SJCRH30 (cell line): ENCODE measurements at places on chromosomes 4 and X.
A peak's percentile ranks its signal among the peaks of the same experiment; 100 is the strongest.

DNA sequence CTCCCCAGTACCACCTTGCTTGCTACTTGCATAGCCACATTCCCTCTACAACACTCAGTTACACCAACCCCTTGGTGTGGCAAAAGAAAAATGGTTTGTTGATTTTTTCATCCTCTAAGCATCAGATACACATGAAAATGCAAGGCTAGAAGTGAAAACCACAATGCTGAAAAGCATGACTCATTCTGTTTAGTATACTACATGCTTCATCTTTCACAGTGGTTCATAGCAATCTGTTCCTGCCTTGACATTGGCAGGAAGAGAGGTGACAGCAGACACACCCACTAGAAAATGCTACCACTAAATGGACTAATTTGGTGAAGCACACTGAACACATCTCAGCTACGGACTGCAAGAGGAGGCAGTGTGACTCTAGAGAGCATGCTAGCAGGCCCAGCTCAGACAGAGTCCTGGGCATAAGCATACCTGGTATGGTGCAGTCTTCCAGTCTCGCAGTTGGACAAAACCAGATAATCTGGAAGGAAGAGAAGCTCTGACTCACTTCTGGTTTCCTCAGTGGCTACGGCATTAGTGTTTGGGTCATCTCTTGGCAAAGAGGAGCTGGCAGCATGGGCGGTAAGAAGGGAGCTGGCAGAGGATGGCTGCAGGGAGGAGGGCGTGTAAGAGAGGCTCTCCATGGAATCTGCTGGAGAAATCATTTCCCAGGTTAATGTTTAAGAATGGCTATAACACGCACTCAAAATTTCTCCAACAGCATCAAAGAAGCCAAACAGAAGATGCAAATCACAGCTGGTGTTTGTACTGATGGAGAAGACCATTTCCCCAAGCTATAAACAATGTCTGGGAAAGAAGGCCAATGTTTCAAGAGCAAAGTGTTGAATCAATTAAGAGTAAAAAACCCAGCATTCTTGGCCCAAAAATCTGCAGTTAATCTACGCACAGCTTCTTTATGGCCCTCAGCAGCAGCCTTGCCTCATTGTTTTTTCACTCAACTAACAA, 37.8 kb downstream of the GAB3 start:
- H3K27me3 ChIP-seq = no peaks in the 10 kb centered on the region
- no peak overlapping the region for H3K27ac ChIP-seq
- H3K36me3 ChIP-seq = no peaks in the 10 kb centered on the region
- peaks cover 3% of the 10 kb centered on the region; the same call in 1 of the 2 replicates for H3K4me1 ChIP-seq
- H3K4me3 ChIP-seq = no peak overlapping the region

- DNase-seq = no peak
- H3K27me3 ChIP-seq = no peaks in the 10 kb centered on the region
- H3K4me3 ChIP-seq = no peak overlapping the region
- no peaks in the 10 kb centered on the region for H3K4me1 ChIP-seq
Measured at GRCh38 chr4:1365271-1366178, 18.5 kb downstream of the UVSSA start.

DNA sequence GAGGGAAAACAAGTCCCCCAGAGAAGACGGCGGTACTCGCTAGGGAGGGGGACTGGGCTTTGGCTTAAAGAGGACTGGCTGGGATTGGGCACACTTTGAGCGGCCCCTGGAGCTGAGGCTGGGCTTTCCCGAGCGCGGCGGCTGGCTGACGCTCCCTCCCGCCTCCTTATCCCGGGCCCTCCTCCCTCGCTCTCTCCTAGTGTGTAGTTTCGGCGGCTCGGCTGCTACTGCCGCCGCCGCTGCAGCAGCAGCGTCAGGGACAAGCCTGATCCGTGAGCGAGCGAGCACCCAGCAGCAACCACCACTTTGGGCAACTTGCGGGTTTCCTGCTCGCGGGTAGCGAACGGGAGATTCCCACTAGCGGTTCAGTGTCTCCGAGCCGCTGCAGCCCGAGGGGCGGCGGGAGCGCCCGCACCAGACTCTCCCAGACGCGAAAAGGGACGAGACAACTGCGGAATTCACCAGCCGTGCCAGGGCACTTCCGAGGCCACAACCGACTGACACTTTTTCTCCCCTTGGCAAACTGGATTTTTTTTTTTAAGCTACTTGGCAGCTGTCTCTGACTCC, 632 bp upstream of the PCDH7 start:
- H3K27ac ChIP-seq = peak overlapping the region; percentile 92
- H3K27me3 ChIP-seq = no peaks in the 10 kb centered on the region
- DNase-seq = peak; percentile 89
- H3K36me3 ChIP-seq = peaks cover 30% of the 10 kb centered on the region
- peaks cover 7% of the 10 kb centered on the region for H3K4me1 ChIP-seq

- H3K36me3 ChIP-seq = peaks cover 5% of the 10 kb centered on the region; the same call in 1 of the 2 replicates
- no peaks in the 10 kb centered on the region for H3K27me3 ChIP-seq
- H3K4me3 ChIP-seq = no peak overlapping the region
- H3K4me1 ChIP-seq = no peaks in the 10 kb centered on the region
Measured at GRCh38 chr4:88659055-88659889, 38.4 kb downstream of the NAP1L5 start.

- no peak overlapping the region for H3K27ac ChIP-seq
- H3K4me1 ChIP-seq = no peaks in the 10 kb centered on the region
Measured at GRCh38 chr4:61049018-61049417, 151.1 kb upstream of the ADGRL3 start.

DNA sequence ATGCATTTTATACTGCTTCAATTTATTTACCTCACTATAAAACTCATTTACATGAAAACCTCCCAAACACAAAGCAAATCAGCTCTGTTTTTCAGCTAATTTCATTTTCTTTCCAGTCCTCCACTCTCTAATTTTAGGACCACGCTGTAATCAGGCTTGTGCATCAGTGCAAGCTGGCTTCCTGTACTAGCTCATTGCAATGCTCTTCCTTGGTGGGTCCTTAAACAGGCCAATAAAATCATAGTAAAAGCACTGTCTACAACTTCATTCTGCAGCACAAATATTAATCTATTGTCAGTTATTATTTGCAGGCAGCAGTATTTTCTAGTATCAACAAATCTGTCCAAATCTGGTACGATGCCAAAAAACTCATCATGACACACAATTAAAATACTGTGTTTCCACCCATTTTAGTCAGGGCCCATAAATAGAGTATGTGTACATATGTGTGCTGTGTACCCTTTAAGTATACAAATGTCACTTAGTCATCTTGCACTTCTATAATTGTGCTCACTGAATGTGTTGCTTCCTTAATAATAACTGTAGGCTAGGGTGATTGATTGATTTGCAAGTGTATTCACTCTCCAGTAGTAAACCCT, 178.2 kb upstream of the HCCS start:
- no peak for DNase-seq
- no peaks in the 10 kb centered on the region for H3K36me3 ChIP-seq
- H3K4me3 ChIP-seq = no peak overlapping the region

GRCh38 chrX:129833153-129833990, 10.3 kb downstream of the ZDHHC9 start:
- H3K27me3 ChIP-seq = no peaks in the 10 kb centered on the region
- H3K4me1 ChIP-seq = no peaks in the 10 kb centered on the region
- H3K36me3 ChIP-seq = no peaks in the 10 kb centered on the region
- no peak overlapping the region for H3K4me3 ChIP-seq
- no peak overlapping the region for H3K27ac ChIP-seq

GRCh38 chrX:153897899-153898298, 6.6 kb upstream of the AVPR2 start:
- DNase-seq = no peak
- peaks cover 31% of the 10 kb centered on the region for H3K4me1 ChIP-seq
- H3K27ac ChIP-seq = no peak overlapping the region
- no peaks in the 10 kb centered on the region for H3K36me3 ChIP-seq
- no peak overlapping the region for H3K4me3 ChIP-seq
- no peaks in the 10 kb centered on the region for H3K27me3 ChIP-seq

DNA sequence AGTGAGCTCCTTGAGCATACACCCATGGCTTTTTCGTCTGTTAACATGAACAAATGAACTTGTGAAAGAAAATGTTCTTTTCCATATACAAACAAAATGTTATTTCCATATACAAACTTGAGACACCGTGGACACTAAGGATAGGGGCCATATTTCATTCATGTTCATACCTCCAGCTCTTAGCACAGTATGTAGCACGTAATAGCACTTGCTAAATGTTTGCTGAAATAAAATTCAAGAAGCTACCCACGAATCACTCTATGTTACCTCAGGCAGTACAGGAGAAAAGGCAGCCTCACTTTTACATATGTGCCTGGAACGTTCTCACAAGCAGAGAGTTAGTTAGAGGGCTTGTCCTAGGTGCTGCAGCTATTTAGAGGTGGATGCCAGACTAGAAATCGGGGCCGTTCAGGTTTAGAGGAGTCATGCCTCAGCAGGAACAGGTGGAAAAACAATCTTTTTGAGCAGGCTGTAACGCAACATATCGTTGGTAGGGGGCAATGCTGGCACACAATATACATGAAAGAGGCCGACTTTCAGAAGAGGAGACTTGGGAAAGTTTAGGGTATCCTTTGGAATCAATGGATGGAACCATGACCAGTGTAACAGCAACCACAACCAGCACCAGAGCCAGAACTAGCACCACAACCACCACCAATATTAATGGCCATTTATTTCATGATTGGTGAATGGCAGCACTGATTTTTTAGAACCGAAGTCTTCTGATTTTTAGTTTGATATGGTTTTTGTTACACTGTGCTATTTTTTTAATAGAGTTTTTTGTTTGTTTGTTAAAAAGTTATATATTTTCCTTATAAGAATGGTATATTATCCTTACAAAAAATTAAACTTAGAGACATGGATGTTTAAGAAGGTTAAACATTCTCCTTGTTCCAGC, 14.8 kb upstream of the PAQR3 start:
- H3K27me3 ChIP-seq = no peaks in the 10 kb centered on the region
- peaks cover 6% of the 10 kb centered on the region for H3K4me1 ChIP-seq
- no peak overlapping the region for H3K27ac ChIP-seq
- DNase-seq = peak; percentile 61
- no peaks in the 10 kb centered on the region for H3K36me3 ChIP-seq
- H3K4me3 ChIP-seq = no peak overlapping the region

GRCh38 chr4:148487181-148487580, 45.0 kb upstream of the NR3C2 start:
- DNase-seq = no peak
- no peaks in the 10 kb centered on the region for H3K36me3 ChIP-seq

GRCh38 chrX:9677098-9677739, 88.4 kb downstream of the GPR143 start:
- peaks cover 2% of the 10 kb centered on the region; the same call in 1 of the 2 replicates for H3K4me1 ChIP-seq
- DNase-seq = no peak
- no peak overlapping the region for H3K4me3 ChIP-seq
- no peak overlapping the region for H3K27ac ChIP-seq

DNA sequence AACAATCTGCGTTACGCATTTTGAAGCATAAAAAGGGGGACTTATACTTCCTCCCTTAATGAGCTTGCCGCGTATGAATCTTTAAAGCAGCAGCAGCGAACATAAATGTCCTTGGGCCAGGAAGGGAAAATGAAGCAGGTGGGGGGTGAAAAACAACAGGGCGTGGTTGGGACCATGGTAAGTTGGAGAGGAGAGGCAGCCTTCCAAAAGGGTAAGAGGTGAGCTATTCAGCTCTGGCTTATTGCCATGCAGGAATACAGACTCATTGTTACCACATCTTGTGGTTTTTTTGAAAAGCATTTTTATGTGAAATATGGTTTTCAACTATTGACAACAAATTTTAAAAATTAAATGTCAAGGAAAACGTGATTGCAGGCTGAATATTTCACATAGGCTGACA, 710.7 kb upstream of the FAM241A start:
- peak; percentile 6 for DNase-seq
- no peaks in the 10 kb centered on the region for H3K36me3 ChIP-seq
- H3K4me1 ChIP-seq = no peaks in the 10 kb centered on the region
- no peak overlapping the region for H3K4me3 ChIP-seq

GRCh38 chr4:95124906-95125504, 367.2 kb downstream of the BMPR1B start:
- H3K27ac ChIP-seq = no peak overlapping the region
- peak; percentile 78 for DNase-seq
- no peak overlapping the region for H3K4me3 ChIP-seq
- no peaks in the 10 kb centered on the region; the same call in 1 of the 2 replicates for H3K4me1 ChIP-seq

GRCh38 chr4:98711526-98711925, 53.1 kb upstream of the TSPAN5 start:
- no peak overlapping the region for H3K4me3 ChIP-seq
- no peaks in the 10 kb centered on the region for H3K27me3 ChIP-seq
- DNase-seq = no peak

- DNase-seq = peak; percentile 0
- H3K4me3 ChIP-seq = no peak overlapping the region
- no peaks in the 10 kb centered on the region for H3K36me3 ChIP-seq
Measured at GRCh38 chr4:3263876-3264193, 14.9 kb downstream of the MSANTD1 start.

DNA sequence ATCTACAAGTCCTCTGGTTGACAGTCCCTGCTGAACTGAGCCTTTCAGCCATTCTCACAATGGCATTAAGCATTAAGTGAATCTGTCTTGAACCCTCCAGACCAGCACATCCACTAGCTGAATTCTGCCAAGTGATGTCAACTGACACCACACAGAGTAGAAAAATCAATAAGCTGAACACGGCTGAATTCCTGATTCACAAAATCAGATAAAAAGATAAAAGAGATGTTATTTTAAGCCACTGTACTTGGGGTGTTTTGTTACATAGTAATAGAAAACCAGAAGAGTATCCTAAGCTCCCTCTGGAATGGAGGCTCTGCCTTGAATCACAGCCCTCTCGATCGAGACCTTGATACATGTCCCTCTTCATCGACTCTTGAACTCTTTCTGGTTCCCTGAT, 336.5 kb downstream of the DMD start:
- no peaks in the 10 kb centered on the region for H3K27me3 ChIP-seq
- no peak overlapping the region for H3K4me3 ChIP-seq
- no peak for DNase-seq
- H3K36me3 ChIP-seq = no peaks in the 10 kb centered on the region
- no peak overlapping the region for H3K27ac ChIP-seq
- H3K4me1 ChIP-seq = peaks cover 9% of the 10 kb centered on the region

- H3K4me1 ChIP-seq = no peaks in the 10 kb centered on the region
- no peak for DNase-seq
- H3K27ac ChIP-seq = no peak overlapping the region
- H3K27me3 ChIP-seq = no peaks in the 10 kb centered on the region
Measured at GRCh38 chr4:185344743-185345538, 50.8 kb downstream of the LRP2BP start.

GRCh38 chr4:113524096-113524495, 237.4 kb downstream of the CAMK2D start:
- H3K4me3 ChIP-seq = no peak overlapping the region
- H3K27me3 ChIP-seq = no peaks in the 10 kb centered on the region
- no peaks in the 10 kb centered on the region for H3K4me1 ChIP-seq
- no peak overlapping the region for H3K27ac ChIP-seq
- DNase-seq = no peak
- H3K36me3 ChIP-seq = peaks cover 4% of the 10 kb centered on the region
